Naive thymus-derived CD4-positive, alpha-beta T cell (primary cell): ENCODE measurements at places on chromosomes 12 and 14. TPM values are rescaled to one million over a fixed set of nuclear protein-coding genes. Genes with fewer than 3 reads are reported as not detected.

- peaks cover 20% of the 10 kb centered on the region for H3K4me1 ChIP-seq
- H3K4me3 ChIP-seq, result no peak overlapping the region
- no peaks in the 10 kb centered on the region for H3K36me3 ChIP-seq
- H3K27ac ChIP-seq, result no peak overlapping the region
- H3K27me3 ChIP-seq, result no peaks in the 10 kb centered on the region
These were observed 185.7 kb upstream of the BTG1 start for GRCh38 chr12:92331383-92331782.

GRCh38 chr14:94540031-94540794 lies 21.0 kb upstream of the SERPINA4 start:
- DNase-seq, result no peak
- peaks cover 3% of the 10 kb centered on the region for H3K27me3 ChIP-seq
- no peaks in the 10 kb centered on the region for H3K36me3 ChIP-seq
- no peaks in the 10 kb centered on the region for H3K4me1 ChIP-seq
- no peak overlapping the region for H3K4me3 ChIP-seq

Gene GSC
- not detected in 2 replicates for total RNA-seq

DNA sequence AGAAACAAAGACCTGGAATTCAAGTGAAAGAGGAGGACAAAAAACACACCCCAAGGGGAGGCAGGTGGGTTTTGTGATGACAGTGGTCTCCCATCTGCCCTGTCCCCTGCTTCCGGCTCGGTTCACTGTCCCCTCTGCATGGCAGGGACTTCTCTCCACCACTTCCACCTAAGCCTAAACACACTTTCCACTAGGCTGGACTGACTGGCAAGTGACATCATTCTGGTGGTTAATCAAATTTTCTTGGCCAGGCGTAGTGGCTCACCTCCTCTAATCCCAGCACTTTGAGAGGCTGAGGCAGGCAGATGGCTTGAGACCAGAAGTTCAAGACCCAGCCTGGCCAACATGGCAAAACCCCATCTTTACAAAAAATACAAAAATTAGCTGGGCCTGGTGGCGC lies 11.9 kb downstream of the PLEKHG6 start:
- H3K4me1 ChIP-seq, result peaks cover 31% of the 10 kb centered on the region
- no peak overlapping the region for H3K27ac ChIP-seq
- DNase-seq, result no peak
- no peaks in the 10 kb centered on the region for H3K27me3 ChIP-seq

Gene TMEM233
- not detected for total RNA-seq

DNA sequence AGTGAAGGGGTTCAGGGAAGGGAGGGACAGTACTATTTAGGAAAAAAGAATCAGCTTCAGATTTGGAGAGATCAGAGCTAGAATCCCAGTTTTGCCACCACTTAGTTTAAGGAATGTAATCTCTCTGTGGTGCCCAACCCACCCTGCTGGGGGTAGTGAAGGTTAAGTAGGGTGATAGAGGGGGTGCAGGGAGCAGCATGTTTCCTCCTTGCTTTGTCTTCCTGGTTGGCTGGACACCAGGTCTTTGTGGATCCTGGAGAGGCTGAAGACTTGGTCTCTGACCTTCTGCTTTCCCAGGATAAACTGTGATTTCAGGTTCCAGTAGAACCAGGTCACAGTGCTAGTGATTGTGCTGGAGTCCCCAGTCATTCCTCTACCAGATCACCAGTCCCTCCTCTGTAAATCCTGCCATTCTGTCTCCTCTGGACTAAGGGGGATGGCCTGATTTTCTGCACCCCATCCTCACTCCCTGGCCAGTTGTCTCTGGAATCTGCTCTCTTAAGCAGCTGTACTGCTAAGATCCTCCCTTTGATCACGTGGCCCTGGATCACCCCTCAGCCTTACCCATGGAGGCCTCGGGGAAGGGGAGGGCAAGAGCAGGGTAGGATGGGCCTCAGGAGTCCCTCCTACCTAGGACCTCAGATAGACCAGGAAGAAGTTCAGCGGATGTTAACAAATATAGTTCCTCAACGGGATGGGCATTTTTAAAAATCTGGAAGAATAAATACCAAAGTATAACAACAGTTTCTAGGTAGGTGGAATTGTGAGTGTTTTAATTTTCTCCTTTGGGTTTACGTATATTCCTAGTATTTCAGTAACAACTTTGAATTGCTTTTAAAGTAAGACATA lies 3.1 kb downstream of the MAP3K12 start:
- H3K4me1 ChIP-seq, result peaks cover 28% of the 10 kb centered on the region
- no peaks in the 10 kb centered on the region for H3K36me3 ChIP-seq
- no peak overlapping the region for H3K27ac ChIP-seq
- H3K4me3 ChIP-seq, result no peak overlapping the region
- no peak for DNase-seq
